Tongue (tissue), 3 donors: ENCODE measurements at places on chromosomes 5 and 9.
A peak's percentile ranks its signal among the peaks of the same experiment; 100 is the strongest.

DNA sequence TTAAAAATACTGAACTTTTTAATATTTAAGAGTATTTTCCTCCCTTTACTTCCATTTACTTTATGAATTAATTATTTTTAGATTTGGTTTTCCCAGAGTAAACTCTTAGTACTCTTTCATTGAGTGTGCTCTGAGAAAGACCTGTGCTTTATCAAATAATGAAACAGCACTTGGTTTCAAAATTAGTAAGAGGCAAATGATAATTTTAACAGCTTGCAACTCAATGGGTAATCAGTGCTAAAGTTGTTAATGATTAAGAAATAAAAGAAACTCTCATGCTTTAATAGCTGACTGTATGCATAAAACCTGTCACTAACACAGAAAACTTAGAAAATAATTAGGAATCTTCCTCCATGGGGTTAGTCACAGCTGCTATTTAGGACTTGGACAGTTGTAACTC lies 244.4 kb downstream of the RFX3 start:
- DNase-seq = no peak

DNA sequence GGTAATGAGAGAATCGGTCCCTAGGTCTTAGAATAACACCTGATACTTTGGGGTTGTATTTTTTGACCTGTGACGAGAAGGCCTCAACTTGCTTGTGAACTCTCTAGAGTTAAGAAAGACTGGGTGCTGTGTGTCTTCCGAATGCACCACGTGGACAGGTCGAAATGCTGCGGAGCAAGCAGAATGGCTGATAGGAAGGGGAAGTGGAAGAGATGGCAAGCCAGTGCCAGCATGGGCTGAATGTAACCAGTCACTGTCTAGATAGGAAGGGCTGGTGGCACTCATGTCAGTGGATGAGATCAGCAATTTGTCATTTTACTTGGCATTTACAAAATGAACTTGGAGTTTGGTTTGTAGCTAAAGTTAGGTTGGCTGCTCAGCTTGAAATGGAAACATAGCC lies 5.6 kb downstream of the OTULINL start:
- no peak for DNase-seq

GRCh38 chr5:6576861-6577501 lies 55.9 kb downstream of the NSUN2 start:
- peak; percentile 56 for DNase-seq

DNA sequence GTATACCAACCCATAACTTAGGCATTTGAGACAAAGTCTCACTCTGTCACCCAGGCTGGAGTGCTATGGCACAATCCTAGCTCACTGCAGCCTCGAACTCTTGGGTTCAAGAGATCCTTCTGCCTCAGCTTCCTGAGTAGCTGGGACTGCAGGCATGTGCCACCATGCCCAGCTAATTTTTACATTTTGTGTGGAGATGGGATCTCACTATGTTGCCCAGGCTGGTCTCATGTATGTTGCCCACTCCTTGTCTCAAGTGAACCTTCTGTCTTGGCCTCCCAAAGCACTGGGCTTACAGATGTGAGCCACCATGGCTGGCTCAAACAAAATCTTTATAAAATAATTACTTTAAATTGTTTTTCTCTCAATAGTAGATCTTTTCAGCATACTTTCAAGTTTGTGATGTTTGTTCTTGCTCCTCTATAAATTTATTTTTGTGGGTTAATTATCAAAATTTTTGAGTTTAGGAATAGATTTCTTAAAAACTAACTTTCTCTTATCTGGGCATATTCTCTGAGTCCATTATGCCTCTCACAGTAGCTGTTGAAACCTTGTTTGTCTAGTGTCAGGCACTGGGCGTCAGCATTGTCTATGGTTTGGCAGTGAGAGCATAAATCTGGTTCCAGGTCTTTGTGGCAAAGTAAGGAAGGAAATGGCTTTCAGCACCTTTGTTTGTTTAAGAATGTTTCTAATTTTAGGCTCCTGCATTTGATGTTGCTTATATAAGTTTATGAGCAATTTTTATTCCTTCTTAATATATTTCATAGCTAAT lies 38.7 kb downstream of the NLN start:
- DNase-seq = no peak

GRCh38 chr9:16915126-16915831 lies 44.8 kb upstream of the BNC2 start:
- DNase-seq = no peak

DNA sequence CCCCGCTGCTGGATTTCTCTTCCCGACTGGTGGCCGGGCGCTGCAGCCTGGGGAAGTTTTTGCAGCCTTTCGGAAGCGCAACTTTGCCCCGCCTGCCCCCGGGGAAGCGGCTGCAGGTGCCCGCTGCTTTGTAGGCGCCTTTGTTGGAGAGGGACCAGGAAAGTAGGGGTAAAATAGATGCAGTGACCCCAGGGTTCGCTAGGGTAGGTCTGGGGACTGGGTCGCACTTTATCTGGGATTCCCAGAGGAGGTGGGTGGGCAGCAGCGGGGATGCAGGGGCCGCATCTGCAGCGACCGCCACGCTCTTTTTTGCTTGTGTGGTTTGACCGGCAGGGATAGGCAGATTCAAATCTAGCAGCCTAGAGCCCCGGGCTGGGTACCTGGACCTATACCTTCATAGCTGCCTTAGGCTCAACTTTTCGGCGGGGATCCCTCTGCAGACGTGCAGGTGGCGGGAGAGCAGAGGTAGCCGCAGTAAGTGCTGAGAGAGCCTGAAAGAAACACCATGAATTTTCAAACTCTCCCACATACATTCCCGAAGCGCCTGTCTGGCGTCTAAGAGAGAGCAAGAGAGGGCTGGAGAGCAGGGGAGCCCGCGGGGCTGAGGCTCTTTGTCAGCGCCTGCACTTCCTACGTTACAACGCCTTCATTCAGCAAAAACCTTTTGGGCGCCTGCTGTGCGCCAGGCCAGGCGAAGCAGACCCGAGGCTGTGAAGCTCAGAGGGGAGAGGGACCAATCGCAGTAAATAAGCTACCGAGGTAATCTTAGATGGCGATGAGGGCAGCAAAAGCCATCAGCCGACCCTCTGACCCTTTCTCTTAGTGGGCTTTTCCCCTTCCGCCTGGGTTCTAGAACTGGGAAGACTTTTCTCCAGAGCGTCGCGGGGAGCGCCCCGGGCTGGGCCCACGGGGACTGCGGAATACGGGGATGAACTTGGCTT lies 642 bp downstream of the SV2C start:
- no peak for DNase-seq

DNA sequence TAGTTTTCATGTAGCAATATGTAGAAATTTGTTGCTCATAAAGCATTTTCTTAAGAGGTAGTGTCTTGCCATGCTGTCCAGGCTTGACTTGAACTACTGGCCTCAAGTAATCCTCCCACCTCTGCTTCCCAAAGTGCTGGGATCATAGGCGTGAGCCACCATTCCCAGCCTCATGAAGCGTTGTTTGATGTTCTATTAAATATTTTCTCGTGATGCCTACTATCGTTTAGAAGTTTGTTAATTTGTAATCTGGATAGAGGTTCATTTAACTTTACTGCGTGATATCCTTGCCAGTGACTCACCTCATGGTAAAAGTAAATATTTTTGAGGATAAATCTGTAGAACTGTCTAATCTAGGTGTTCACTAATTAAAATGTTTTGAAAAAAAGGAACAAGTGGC lies 82.6 kb downstream of the VCAN start:
- no peak for DNase-seq

DNA sequence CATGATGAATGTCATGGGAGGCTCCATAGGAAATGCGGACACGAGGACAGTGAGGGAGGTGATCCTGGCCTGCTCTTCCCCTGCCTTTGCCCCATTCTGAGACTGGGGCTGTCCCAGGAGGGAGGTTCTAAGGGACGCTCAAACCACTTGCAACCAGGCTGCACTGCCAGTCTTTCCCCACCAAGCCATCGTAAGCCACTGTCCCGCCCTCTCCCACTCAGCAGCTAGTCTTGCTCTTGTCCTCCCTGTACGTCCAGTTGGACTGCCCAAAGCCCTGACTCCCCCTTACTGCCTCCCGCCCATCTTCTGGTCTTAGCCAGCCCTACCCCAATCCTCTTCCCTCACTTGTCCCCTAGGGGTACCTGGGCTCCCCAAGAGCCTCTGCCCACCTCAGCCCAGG lies 115.7 kb downstream of the FSTL4 start:
- no peak for DNase-seq

DNA sequence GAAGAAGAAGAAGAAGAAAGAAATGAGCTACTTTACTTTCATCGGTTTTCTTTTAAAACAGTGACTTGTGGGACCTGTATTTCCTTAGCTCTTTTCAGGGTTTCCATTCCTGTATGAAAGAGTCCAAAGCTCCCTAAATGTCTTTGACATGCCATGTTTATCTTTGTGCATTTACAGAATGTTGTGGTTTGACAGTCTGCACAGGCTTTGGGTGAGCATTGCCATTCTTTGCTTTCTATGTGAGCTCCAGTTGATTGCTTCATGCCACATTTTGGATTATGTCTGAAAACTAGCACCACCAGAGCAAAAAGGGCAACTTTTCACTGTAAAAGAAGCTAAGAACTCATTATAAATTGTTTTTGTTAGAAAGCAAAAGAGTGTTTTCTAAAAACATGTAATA lies 733.4 kb downstream of the TLE4 start:
- no peak for DNase-seq

GRCh38 chr5:7181841-7182240 lies 214.1 kb upstream of the ADCY2 start:
- no peak for DNase-seq

DNA sequence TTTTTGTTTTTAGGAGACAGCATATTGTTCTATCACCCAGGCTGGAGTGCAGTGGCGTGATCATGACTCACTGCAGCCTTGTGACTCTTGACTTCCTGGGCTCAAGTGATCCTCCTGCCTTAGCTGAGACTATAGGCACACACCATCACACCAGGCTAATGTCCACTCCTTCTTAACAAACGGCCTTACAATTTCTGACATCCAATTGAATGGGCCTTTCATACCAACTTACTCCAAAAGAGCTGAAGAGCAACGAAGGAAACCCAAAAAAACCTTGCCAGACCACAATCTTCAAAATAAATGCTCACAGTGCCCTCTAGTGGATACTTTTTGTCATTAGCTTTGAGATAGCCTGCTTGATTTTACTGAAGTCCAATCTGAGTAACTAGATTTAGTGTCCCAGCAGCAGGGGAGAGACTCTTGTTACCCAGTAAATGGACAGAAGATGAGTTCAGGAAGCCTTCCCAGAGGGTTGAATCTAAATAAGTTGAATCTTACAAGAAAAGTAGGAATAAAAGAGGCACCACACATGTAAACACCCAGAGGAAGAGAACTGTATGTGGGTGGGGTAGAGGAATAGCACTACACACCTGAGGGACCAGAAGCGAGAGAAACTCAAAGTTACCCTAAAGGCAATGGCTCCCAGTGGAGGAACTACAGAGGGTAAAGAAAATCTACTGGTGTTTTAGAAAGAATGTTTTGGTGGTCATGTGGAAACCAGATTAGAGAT lies 9.3 kb downstream of the ZNF622 start:
- DNase-seq = peak; percentile 84

DNA sequence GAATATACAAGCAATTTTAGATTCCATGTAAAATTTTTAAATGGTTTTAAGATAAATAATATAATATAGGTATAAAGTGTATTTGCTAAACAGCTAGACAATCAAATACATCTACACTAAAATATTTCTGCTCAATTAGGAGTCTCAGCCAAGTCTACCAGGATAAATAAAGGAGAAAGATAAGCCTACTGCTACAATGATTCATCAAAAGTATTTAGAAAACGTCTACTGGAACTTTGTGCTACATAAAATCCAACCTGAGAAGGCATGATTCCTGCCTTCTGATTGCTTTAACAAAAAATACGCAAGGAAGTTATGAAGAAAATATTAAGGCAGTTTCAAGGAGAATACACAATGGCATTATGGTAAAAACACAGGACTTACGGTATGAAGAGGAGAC lies 570.6 kb downstream of the EFNA5 start:
- no peak for DNase-seq

GRCh38 chr9:129400971-129401622 lies 219.8 kb downstream of the C9orf50 start:
- DNase-seq = no peak

- no peak for DNase-seq
Observed at GRCh38 chr9:32501868-32502267, 24.1 kb downstream of the RIGI start.

DNA sequence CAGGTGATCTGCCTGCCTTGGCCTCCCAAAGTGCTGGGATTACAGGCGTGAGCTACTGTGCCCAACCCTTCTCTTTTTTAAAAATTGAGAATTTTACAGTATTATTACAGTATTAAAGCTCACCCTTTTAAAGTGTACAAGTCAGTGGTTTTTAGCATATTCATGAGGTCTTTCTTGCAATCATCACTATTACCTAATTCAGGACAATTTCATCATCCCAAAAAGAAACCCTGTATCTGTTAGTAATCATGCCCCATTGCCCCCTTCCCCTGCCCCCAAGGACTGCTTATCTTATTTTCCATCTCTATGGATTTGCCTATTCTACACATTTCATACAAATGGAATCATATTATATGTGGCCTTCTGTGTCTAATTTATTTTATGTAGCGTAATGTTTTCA lies 22.6 kb upstream of the MEGF9 start:
- no peak for DNase-seq

GRCh38 chr9:126611193-126611591 lies 2.5 kb upstream of the LMX1B start:
- no peak for DNase-seq

DNA sequence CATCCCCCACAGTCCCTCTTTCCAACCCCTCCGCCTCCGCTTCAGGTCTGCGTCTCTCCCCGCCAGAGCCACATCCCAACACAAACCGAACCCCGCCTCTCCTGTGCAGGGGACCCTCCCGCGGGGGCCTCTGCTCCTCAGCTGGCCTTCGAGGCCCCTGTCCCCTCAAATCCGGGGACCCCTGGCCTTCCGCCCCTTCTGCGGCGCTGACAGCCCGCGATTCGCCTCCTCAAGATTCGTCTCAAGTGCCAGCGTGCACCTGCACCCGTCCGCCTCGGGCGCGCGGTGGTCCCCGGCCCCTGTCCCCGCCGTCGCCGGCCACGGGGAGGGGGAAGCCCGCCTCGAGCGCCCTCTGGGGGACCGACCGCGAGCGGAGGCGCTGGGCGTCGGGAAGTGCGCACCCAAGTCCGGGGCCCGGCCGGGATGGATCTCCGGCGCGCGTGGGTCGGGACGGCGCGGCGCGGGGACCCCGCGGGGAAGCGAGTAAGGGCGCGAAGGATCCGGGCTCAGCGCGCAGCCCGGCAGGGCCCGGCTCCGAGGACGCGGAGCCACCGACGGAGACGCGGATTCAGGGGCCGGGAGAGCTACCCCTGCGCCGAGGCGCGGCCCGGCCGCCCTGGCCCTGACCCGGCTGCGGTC lies 623 bp downstream of the FLT4 start:
- no peak for DNase-seq

GRCh38 chr5:134994560-134995156 lies 27.0 kb downstream of the CATSPER3 start:
- no peak for DNase-seq
